Activated T-helper 1 cell treated with Interleukin-2 at 50 U/mL for 16 hours (primary cell): ENCODE measurements at places on chromosomes 7 and 10.

DNA sequence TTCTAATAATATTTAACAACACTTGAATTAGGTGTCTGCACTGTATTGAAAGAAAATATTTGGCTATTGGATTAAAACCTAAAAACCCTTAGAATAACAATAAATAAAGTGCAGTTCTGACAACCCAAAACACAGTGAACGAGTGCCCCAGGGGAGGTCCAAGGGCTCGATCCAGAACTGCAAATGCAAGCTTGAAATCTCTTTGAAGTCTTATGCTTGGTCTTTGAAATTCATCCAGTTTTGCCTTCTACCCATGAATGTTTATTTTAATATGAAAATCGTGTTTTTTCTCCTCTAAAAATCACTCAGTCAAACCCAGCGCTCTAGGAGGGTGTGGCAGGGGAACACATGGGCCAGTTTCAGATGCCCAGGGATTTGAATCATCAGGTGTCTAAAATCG is 119.5 kb downstream of the MTPAP start:
- DNase-seq, result no peak

GRCh38 chr10:72487521-72487920 is 132.8 kb upstream of the DNAJB12 start:
- no peak for DNase-seq

DNA sequence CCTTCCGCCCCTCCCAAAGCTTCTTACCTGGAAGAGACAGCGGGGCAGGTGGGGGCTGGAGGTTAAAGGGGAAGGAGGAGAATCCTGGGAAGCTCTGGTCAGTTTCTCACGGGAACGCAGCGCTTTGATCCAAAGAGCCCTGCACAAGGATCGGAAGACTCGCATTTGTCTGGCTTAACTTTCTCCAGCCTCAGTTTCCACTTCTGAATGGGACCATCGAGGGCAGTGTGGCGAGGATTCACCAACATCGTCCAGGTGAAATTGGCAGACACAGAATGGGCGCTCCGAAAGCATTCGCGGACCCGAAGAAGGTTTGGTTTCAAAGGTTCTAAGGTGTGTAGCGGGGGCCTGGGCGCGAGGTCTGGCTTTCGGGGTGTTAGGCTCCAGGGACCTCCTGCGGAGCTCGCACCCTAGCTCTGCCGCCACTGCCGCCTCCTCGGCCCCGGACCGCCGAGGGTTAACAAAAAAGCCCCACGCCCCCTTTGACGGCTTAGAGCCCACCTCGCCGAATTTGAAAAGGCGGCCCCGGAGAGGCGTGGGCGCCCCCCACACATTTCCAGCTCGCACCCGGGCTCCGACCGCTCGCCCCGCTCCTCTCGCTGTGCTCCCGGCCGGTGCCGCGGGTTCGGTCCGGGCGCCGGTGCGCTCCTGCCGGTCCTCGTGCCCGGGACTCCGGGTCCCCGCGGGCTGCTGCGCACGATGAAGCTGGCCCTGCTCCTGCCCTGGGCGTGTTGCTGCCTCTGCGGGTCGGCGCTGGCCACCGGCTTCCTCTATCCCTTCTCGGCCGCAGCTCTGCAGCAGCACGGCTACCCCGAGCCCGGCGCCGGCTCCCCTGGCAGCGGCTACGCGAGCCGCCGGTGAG is at the start of gene COL26A1:
COL26A1 (plus strand) TSS at position 542 of the 862 bp plus-strand sequence; CDS start at position 700, 158 bp downstream.
- no peak for DNase-seq

DNA sequence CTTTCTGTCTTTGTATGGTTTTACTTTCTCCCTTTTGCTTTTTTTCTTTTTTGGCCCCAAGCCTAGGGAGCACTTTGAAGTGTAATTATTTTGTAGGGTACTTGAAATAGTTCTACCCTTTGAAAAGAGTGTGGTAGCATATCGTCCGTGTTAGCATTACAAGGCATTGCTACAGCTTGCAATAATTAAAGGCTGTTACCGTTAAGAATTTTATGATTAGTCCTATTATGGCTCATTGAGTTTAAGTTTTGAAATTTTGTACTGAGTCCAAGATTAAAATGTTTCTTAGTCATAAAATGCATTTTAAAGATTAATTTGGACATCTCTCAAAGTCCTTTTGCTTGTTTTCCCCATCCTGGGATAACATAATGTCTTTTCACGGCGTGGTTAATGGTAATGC is 490.0 kb upstream of the LRRN3 start:
- DNase-seq, result no peak

- DNase-seq, result no peak
Observed at GRCh38 chr7:16055263-16055976, 365.9 kb downstream of the CRPPA start.

GRCh38 chr7:37341033-37341630 is 107.5 kb downstream of the ELMO1 start:
- no peak for DNase-seq

DNA sequence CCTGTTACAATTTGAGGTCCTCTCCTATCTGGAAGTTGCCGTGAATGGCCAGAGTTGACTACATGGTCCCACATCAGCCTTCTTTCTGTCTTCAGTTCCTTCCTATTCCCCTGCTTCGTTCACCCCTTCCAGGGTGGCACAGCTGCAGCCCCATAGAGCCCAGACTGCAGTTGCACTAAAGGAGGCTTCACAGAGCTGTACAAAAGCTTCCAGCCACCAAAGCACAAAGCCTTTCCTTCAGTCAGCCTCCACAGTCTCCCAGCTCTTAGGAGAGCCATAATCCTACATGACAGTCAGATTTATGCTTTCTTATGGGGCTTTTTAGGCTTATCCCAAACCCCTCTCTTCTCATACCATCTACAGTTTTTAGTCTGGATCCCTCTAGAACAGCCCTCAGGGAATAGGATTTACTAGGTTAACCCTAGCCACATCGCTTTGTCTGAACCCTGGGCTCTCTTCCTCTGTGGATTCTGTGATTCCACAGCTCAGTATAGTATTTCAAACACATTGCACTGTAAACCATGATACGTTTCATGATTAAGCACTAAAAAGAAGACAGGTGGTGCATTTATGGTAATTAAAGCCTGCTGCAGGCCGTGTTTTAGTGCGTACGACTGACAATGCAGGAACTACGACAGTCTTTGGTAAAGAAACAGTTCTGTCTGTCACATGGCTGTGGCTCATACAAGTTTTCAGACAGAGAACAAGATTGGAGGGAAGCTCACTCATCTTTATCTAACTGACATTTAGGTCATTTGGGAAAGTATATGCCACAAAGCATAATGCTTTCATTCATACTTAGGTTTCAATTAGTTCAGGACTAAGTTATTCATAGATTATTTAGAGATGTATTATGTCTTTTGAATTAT is 208.3 kb upstream of the KMT2E start:
- DNase-seq, result no peak

DNA sequence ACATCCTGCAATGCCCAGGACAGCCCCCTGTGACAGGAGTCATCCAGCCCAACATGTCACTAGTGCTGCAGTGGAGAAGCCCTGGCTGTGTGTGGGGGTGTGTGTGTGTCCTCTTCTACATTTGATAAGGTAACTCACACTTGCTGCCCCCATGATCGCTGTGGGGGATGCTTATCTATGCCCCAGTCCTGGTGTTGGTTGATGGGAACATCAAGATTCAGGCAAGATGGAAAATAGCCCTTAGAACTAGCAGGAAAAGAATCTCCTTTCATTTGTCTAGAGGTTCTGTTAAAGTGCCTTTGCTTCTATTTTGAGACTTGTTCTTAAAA is 52.4 kb downstream of the TCF7L2 start:
- no peak for DNase-seq

DNA sequence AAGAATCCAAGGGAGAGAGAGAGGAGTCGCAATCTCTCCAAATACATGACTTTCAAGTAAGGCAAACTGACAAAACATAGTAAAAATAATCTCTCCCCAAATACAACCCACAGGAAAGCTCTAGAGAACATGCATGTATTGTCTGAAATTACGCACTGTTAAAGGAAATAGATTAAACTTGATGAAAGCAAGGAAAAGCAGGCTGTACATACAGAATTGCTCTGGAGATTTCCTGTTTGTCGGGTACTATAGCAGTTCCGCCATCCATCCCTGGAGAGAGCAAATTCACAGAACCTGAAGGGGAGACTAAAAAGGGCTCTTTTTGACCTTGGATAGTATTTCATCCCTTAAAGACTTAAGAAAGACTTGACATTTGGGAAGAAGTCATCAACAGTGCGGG is 170.2 kb upstream of the BET1 start:
- no peak for DNase-seq

GRCh38 chr10:73650537-73651331 is 5.1 kb downstream of the SYNPO2L start:
- DNase-seq, result no peak

GRCh38 chr7:11754123-11754522 is 77.9 kb downstream of the THSD7A start:
- DNase-seq, result no peak

DNA sequence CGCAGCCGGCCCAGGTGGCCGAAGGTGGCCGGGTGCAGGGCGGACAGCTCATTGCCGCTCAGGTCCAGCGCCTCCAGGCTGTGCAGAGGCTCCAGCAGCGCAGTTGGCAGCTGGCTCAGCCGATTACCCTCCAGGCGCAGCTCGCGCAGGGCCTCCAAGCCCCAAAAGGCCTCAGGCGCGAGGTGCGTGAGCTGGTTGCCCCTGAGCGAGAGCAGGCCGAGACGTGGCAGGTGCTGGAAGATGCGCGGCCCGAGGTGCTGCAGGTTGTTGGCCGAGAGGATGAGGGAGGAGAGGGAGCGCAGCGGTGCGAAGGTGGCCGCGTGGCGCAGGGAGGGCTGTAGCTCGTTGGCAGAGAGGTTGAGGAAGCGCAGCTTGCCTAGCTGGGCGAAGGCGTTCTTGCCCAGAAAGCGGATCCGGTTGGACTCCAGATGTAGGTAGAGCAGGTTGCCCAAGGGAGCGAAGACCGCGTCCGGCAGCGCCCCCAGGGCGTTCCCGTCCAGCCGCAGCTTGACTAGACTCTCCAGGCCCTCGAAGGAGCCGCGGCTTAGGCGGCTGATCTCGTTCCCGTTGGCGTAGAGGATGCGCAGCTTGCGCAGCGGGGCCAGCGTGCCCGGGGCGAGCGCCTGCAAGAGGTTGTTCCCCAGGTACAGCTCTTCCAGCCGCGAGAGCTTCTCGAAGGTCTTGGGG is 923 bp downstream of the TRIL start:
- DNase-seq, result no peak

DNA sequence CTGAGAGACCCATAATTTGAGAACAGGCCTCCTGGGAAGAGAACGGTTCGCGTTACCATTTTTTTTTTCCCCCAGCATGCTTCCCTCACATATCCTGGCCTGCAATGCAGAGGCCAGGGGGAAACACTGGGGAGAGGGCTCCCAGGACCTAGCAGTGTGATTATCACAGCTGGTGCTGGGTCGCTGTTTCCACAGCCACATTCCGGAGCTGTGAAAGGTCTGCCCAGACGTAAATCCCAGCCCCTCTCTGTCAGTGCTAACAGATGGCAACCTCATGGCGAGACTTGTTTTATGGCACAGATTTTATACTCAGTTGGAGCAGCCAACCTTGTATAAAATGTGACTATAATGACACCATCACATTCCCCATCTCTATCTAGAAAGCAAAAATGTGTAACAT is 150.5 kb downstream of the PLXDC2 start:
- no peak for DNase-seq

GRCh38 chr10:130934293-130935127 is 377.0 kb downstream of the TCERG1L start:
- DNase-seq, result no peak

- no peak for DNase-seq
Observed at GRCh38 chr7:136728945-136729344, 139.5 kb upstream of the CHRM2 start.

GRCh38 chr7:78970440-78970916 is 483.0 kb downstream of the MAGI2 start:
- no peak for DNase-seq

DNA sequence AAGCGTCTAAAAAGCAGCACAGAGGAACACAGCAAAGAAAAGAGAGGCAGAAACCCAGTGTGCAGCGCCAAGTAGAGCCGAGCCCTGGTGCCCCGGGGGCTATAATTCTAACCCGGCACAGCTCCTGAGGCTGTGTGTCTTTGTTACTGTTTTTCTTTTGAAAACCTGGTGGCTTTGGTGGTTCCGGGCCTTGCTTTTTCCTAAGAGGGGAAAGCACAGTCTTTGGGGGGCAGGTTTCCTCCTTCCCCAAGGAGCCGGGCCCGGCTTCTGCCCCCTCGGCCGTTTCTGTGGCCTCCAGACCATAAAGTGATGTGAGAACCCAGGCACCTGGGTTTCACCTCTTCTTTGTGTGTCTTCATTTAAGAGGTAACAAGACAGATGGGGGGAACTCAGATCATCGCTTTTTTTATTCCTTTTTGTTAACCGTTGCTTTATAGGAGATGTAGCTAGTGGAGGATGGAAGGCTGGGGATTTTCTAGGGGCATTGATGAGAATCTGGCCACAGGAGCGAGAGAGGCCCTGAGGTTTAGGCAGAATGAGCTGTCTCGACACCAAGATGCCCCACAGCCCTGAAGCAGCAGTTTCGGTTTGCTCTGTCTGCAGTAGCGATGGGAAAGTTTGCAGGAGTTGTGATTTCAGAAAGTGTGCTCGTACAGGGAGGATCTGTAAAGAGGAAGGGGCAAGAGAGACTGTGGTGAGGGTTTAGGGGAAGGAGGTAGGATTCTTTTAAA is 367.8 kb upstream of the GALNT17 start:
- DNase-seq, result no peak

DNA sequence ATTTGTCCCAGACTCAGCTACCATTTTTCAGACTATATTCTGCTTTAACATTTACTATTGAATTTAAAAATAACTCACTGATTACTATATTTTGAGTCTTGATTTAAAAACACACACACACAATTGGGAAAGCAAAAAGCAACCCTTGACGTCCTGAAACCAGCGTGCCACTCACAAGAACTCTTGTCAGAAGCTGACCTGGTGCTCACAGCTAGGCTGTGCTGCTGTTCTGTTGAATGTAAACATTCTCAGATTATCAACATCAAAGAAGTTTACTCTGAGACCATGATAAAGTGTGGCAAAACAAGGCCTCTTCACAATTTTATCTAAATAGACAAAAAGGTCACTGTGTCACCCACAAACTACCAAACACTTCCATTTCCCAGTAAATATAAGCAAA is 62.6 kb upstream of the CACNA2D1 start:
- no peak for DNase-seq

DNA sequence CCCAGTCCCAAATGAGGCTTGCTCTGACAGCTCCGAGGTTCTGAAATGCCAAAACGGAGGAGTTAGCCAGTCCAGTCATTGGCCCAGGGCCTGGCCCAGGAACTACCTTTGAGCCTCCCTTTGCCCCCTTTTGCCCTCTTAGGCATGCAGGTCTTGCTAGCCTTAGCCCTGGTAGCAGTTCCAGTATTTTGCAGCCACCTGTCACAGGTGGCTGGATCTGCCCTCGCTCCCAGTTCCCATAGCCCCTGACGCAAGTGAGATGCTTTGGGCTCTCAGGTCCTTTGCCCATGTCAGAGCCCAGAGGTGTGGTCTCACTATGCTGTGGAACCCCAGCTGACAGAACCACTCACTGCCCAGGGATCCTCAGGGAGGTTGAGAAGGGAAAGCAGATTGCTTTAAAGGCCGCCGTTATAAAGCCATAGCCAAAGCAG is 42.0 kb downstream of the GPRIN2 start:
- no peak for DNase-seq

DNA sequence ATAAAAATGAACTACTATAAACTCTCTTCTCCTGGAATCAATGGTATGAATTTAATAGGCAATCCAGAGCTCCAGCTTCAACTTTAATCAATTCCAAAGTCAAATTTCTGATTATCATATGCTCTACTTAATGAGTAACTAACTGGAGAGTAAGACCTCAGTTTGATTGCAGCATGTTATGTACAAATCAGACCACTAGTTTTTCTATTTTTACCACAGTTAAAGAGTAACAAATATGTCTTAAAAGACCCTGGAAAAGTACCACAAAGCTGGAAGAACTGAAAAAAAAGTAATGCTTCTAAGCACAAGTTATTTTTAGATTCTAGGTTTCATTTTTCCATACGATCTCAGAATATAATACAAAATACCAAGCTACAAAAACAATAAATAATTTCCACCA is 56.0 kb upstream of the TNKS2 start:
- no peak for DNase-seq

- no peak for DNase-seq
Observed at GRCh38 chr7:7548407-7548806, 12.7 kb upstream of the COL28A1 start.
